ENCODE measurements at places on chromosomes 4 and X.

GRCh38 chr4:130808492-130808891 lies 1712.5 kb downstream of the C4orf33 start:
- peak; percentile 2 for DNase-seq

- no peak for DNase-seq
Observed at GRCh38 chr4:185099940-185100339, 43.1 kb upstream of the SLC25A4 start.

- DNase-seq, result no peak
Observed at GRCh38 chrX:87805829-87806490, 288.4 kb downstream of the KLHL4 start.

DNA sequence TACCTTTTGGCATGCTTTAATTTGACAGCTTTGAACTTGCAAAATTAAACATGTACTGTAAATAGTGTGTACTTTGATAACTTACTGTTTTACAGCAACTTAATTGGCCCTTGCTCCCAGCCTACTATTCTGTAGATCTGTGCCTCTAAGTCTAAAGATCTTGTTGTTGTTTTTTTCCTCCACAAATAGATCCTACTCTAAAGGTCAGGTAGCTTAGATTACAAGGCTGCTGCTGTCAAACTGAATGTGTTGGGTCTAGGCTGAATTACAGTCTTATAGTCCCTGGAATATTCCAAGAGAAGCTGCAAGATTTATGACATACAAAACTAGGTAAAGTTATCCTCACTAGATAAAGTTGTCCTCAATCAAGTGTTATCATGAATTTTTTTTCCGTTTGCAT lies 18.7 kb downstream of the DIAPH2 start:
- DNase-seq, result no peak

GRCh38 chr4:25030277-25031076 lies at the start of gene LGI2:
TSS of gene LGI2 (minus strand) at chr4:25030946. CDS start at chr4:25030693, 253 bp downstream.
- DNase-seq, result peak; percentile 83

- peak; percentile 44 for DNase-seq
Observed at GRCh38 chr4:113584407-113585150, 177.0 kb downstream of the CAMK2D start.

DNA sequence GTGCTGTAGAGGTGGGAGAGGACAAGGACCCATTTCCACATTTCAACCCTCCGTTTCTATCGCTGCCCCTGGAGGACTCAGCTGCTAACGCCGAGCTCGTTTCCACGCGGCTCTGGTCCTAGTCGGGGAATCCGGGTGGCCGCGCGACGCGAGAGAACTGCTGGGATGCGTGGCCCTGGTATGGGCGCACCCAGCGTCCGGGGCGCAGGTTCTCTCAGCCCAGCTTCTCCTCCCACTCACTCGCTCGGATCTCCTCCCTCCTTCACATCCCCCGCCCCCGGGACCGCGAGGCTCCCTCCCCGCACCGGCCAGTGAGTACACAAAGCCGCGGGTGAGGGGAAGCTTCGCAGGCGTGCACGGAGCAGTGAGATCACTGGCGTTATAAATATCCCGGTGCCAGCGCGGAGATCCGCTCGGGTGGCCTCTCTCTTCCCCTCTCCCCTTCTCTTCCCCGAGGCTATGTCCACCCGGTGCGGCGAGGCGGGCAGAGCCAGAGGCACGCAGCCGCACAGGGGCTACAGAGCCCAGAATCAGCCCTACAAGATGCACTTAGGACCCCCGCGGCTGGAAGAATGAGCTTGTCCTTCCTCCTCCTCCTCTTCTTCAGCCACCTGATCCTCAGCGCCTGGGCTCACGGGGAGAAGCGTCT lies at the start of gene FGF5:
Gene FGF5 (plus strand): TSS at position 412 of the 649 bp plus-strand sequence. CDS start 161 bp downstream, at position 573.
- no peak for DNase-seq

DNA sequence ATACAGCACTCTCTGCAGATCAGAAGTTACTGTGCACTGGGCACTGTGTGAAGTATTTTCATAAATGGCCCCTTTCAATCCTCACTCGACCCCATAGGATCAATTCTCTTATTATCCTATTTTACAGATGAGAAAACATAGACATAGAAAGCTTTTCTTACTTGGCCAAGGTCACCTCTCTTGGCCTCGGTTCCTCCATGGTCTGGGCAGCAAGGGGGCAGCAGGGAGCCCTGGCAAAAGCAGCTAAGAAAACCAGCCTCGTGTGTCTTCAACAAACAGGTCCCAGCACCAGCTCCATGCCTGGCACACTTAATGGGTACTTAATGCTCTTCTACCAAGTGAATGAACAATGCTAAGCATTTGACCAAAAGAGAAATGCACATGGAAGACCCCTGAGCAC lies 34.4 kb downstream of the BST1 start:
- DNase-seq, result no peak
